CD4-positive, CD25-positive, alpha-beta regulatory T cell (primary cell): ENCODE measurements at places on chromosomes 13 and 19. TPM values are rescaled to one million over a fixed set of nuclear protein-coding genes. Genes with fewer than 3 reads are reported as not detected.
A peak's percentile ranks its signal among the peaks of the same experiment; 100 is the strongest.

- peak; percentile 92 for DNase-seq
These were observed 27.7 kb upstream of the NFIC start for GRCh38 chr19:3338541-3339181.

DNA sequence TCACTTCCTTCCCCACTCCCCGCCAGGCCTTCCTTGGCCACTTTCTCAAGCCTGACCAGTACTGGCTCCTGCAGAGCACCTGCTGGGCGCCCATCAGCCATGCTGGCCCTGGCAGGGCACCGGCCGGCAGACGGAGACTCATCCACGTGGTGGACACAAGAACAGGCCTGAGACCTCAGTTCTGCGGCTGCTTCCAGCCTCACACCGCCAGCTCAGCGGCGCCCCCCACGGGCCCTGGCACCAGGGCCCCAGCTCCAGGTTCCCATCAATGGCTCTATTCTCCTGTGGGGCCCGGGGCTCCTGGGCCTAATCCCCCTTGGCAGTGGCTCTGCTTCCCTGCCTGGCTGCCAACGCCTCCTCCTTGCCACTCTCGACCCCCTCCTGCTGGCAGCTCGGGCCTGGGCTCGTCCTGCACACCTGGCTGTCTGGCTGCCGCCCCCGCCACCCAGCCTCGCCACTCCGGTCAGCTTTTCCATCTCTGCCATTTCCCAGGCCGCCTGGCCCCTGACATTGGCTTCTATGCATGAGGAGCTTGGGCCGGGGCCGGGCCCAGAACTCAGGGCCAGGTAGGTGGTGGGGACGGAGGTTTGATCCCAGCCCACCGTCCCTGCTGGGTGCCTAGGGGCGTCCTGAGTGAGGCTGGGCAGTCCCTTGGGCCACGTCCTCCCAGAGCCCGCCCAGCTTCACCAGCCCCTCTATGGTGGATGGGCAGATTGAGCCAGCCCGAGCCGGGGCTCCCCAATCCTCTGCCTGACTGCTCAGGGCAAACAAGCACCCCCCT is 6.2 kb downstream of the NDUFA11 start:
- DNase-seq, result no peak

DNA sequence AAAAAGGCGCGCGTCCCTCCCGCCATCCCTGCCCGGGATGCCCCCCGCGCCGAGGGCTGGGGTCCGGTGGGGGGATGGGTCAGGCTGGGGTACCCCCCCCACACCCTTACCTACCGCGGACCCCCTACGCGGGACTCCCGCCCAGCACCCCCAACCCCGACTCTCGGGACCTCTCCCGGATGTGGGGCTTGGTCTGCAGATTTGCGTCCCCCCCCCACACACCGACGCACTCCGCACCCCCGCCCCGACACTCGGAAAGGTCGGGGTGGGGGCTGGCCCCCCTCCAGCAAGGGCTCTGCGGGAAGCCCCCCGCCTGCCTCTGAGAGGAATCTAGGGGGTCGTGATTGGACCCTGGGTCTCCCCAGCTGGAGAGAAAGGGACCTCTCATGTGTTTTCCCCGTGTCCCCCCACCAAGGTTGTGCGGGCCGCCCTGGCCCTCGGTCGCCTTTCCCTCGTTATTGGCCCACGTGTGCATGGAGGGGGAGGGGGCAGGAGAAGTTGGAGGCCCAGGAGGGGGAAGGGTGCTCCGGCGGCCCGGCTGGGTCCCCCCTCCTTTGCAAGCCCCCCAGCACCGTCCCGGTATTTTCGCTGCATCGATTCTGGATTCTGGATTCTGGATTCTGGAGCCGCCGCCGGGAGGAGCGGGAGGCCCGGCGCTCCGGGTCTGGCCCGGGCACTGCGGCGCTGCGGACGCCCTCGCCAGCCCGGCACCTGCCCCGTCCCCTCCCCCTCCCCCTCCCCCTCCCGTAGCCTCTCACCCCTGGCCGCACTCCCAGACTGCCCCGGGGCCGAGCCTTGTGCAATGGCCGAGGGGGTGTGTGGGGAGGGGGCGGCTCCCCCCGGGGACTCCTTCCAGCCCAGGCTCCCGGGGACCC is 607 bp downstream of the NFIC start:
- DNase-seq, result no peak

DNA sequence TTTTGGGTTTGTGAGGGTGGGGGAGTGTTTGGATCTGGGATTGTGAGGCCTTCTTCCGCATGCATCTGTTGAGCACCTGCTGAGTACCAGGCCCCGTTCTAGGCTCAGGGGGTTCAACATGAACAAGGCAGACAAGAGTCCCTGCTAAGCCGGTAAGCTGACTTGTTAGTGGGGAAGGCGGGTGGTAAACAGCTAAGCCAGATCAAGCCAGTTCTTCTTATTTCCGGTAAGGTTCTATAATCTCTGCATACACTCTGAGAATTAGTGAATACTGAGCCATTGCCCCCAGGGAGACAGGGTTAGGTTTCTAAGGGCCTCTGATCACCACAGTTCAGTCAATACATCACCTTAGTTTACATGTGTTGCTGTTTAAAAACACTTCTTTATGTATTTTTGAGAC is 9.9 kb upstream of the EHD2 start:
- no peak for DNase-seq

DNA sequence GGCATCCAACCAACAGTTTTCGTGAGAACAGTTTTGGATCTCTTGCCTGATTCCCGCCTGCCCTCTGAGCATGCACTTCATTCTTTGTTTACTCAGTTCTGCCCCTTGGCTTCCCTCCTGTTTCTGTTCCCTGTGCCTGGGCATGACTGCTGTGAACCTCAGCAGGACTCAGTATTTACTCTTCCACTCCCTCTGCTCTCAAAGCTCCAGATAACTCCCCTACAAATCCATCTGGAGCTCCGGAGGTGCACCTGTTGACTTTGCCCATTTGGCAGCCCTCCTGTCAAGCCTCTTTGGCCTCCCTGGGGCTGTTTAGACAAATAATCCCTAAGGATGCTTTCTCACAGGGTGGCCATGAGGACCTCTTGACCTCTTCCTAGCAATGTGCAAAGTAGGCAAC is 34.2 kb upstream of the ARGLU1 start:
- no peak for DNase-seq

- no peak for DNase-seq
These were observed 15.4 kb upstream of the SIGLEC6 start for GRCh38 chr19:51546650-51547396.

GRCh38 chr19:28465371-28466086 is 747.4 kb downstream of the UQCRFS1 start:
- DNase-seq, result no peak

The PDX1 gene
- not detected for total RNA-seq

DNA sequence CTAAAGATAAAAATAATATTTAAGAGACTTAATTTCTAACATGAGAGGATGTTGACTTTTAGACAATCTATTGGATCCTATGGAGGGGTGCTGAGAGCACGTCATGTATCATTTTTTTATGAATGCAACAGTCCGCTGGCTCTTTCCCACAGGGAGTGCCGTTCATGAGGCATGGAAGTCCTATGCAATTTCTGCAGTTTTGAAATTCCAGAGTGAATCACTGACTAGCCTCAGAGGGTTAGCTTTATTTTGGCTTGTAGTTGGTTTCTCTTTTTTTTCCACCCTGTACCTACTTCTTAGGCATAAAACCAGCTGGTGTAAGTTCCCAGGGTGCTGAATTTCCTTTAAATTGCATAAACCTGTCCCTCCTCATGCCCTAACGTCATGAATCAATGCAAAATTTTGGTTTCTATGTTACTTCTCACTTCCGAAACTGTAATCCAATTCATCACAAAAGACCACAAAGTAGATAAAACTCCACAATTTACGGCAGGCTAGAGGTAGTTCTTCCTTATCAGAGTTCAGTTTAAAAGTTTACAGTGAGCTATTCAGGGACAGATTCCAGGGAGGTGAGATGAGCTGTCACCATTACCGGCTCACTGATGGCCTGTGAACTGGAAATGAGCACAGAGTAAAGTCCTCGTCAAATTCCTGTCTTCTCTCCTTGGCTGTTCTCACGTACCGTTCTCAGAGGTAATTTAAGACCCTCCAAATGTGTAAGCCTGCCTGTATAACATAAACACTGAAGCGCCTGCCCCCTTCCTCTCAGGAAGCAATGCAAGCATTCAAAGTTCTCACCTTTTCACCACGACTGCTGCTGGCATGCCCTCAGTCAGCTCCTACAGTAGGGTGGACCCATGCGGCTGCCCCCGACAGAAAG is 216.6 kb upstream of the SLC10A2 start:
- no peak for DNase-seq

- DNase-seq, result no peak
These were observed 90.9 kb downstream of the NALCN start for GRCh38 chr13:101325423-101325822.

The SLC10A2 gene
- not detected for total RNA-seq

The ZNF492 gene
- total RNA-seq, result 1.2 TPM

DNA sequence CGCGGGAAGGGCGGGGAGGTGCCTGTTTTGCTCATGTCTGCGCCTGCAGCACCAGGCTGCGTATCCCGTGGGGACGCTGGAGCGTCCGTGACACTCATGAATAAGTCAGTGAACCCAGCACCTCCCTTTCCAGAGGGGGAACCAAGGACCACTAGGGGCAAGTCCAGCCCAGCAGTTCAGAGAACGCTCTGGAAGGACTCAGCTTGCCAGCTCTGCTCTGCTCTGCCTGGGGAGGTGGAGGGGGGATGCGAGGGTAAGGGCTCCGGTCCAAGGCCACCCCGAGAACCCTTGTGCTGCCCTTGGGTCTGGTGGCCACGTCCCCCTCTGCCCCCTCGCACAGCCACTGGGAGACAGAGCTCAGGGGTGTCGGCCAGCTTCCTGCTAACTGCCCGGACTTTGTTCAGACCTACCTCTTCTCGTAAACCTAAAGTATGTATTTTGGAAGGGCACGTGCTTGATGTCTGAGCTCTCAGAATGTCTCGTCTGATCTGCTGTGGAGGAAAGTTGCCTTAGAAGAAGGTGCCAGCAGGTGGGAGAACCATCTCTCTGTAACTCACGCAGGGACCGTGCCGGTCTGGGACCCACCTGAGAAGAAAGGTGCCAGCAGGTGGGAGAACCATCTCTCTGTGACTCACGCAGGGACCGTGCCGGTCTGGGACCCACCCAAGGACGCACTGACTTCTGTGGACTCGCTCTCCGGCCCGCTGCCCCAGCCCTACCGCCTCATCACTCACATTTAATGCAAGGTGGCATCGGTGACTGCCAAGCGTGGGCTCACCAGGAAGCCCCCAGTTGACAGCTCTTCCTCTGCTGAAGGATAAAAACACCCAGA is 34.1 kb downstream of the TMEM255B start:
- DNase-seq, result no peak

The ZNF470 gene
- total RNA-seq, result 0.84 TPM

- no peak for DNase-seq
These were observed 11.8 kb upstream of the RB1 start for GRCh38 chr13:48291730-48292129.

- DNase-seq, result no peak
These were observed 34.0 kb downstream of the VAV1 start for GRCh38 chr19:6806488-6806887.

GRCh38 chr13:109131698-109132257 is 502.4 kb downstream of the MYO16 start:
- no peak for DNase-seq

GRCh38 chr13:34039678-34040077 is 221.7 kb downstream of the RFC3 start:
- DNase-seq, result no peak

DNA sequence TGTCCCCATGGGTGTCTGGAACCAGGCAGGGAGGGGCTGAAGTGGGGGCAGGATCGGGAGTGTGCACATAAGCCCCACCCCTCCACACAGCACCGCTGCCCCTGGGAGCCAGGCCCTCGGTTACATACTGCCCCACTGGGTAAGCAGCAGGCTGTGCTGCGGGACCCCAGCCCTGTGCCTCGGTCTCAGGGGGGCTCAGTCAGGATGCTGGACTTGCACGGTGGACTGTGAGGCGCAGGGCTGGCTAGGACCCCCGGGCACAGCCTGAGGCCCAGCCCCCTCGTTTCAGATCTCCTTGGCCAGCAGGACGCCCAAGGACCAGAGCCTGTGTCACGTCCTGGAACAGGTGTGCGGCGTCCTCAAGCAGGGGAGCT is 16.3 kb downstream of the MPND start:
- DNase-seq, result no peak

DNA sequence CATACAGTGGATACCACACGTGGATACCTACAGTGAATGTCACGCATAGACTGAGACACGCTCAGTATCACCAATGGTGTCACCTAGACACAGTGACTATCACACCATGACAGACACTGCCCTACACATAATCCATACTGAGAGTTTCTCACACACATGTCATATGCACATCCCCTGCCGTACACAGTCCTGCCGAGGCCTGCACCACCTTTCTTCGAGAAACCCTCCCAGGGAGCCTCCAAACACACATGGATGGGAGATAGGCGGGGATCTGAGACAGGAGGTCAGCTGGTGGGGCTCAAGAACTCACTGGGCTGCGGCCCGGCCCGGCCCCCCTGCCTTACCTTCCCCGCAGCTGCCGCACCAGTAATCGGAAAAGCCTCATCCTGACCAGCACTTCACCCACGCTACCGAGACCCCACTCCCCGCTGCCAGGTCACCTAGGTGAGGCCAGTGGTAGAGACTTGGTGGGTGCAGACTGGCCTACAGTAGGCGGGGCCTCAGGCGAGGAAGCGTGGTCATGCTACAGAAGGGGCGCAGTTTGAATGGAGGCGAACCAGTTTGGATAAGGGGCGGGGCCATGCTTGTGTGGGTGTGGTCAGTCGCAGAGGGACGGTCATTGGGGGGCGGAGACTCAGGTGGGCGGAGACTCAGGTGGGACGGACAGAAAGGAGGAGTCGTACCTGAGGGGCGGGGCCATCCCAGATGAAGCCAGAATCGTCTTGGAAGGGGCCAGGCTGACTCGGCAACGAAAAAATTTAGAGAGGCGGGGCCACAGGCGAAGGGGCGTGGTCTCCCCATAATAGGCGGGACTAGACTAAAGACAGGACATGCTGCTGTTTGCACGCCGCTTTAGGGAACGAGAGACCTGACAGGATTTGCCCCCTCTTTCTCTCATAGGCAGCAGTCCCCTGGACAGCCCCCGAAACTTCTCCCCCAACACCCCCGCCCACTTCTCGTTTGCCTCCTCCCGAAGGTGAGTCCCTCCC is 2.1 kb downstream of the MAST1 start:
- DNase-seq, result no peak

DNA sequence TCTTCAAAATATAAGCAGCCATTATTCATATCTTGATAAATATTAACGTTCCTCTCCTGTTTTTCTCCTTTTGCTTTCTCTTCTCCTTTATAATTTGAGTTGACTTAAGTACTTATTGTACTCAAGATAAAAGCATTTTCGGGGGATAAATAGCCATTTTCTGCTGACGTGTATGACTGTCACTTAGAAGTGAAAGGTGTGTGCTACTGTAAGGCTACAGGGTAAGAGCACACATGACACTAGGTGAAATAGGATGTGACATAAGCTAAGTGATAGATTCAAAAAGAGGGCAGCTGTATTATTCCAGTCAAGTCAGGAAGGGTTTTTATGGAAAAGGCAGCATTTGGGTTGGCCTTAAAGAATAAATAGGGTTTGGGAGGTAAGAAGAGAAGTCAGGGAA is 128.5 kb downstream of the GPC6 start:
- DNase-seq, result no peak

The ZNF264 gene
- 35.9 TPM for total RNA-seq

DNA sequence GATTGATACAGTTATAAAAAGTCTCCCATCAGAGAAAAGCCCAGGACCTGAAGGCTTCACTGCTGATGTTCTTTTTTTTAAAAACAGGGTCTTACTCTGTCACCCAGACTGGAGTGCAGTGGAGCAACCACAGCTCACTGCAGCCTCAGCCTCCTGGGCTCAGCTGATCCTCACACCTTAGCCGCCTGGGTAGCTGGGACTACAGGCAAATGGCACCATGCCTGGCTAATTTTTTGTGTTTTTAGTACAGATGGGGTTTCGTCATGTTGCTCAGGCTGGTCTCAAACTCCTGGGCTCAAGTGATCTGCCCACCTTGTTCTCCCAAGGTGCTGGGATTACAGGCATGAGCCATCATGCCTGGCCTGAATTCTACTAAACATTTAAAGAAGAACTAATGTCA is 33.1 kb downstream of the TEX29 start:
- DNase-seq, result no peak
